ENCODE measurements at places on chromosomes 16 and 17.

DNA sequence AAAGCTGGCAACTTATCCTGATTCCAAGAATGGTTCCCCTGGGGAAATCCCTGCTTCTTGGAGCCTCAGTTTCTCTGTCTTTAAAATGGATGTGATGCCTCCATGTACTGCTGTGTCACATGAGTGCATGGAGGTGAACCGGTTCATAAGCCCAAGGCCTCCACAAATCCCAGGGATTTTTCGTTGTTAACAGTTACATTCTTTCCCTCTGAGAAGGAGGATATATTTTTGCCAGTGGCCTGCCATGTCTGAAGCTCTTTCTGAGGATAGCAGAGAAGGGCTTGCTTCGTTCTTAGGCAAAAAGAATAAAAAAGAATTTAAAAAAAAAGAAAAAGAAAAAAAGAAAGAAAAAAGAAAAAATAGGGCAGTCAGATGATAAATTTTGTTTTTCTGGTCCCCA lies 52.2 kb upstream of the CIBAR2 start:
- DNase-seq = no peak

DNA sequence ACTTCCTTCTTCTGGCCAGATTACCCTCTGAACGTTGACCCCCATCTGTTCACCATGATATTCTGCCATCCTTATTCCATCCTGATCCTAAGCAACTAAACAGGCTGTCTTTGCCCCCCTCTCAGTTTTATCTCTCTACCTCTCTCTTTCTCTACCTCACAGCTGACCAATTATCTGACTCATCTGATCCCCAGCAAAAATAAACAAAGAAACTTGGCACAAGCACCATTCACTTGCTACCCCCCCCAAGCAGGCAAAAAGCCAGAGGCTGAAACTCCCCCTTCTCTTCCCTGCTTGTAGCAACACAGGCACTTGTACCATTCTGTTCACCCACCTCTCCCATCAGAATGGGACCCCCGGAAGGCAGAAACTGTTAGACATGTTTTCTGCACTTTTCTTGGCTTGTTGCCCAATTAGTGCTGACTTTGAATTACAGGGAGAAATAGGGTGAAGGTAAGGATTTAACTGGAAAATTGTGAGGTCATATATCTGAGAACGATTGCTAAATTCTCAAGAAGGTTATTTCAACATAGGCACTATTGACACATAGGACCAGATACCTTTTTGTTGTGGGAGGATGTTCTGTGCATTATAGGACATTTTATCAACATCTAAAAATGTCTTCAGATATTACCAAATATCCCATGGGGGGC lies 163.2 kb downstream of the TOX3 start:
- no peak for DNase-seq

DNA sequence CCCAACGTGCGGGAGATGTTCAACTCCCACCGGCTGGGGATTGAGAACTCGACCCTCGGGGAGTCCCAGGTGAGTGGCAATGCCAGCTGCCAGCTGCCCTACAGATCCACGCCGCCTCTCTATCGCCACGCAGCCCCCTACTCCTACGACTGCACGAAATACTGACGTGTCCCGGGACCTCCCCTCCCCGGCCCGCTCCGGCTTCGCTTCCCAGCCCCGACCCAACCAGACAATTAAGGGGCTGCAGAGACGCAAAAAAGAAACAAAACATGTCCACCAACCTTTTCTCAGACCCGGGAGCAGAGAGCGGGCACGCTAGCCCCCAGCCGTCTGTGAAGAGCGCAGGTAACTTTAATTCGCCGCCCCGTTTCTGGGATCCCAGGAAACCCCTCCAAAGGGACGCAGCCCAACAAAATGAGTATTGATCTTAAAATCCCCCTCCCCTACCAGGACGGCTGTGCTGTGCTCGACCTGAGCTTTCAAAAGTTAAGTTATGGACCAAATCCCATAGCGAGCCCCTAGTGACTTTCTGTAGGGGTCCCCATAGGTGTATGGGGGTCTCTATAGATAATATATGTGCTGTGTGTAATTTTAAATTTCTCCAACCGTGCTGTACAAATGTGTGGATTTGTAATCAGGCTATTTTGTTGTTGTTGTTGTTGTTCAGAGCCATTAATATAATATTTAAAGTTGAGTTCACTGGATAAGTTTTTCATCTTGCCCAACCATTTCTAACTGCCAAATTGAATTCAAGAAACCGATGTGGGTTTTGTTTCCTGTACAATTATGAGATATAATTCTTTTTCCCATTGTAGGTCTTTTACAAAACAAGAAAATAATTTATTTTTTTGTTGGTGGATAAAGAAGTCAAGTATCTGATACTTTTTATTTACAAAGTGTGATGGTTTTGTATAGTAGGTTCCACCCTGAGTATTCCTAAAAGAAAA lies 2.3 kb downstream of the FOXC2 start:
- DNase-seq = no peak

DNA sequence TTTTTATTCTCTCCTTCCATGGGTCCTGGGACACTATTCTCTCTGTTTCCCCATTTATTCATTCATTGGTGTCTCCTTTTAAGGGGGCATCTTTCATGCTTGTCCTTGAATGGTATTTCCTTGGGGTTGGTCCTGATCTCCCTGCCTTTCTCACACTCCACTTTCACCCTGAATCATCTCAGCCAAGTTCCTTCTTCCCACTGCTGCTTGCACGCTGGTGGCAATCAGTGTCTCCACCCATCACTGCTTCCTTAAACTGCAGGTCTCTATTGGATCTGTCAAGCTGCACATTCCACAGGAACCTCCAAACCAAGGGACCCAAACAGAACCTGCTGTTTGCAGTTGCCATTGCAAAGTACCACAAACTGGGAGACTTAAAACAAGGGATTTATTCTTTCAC lies 89.3 kb upstream of the SDK2 start:
- no peak for DNase-seq

- no peak for DNase-seq
Observed at GRCh38 chr17:37527249-37527851, 37.7 kb downstream of the DUSP14 start.

GRCh38 chr17:11272191-11272590 lies 31.2 kb downstream of the SHISA6 start:
- no peak for DNase-seq

GRCh38 chr17:35514564-35514963 lies 22.9 kb downstream of the SLFN12L start:
- no peak for DNase-seq

DNA sequence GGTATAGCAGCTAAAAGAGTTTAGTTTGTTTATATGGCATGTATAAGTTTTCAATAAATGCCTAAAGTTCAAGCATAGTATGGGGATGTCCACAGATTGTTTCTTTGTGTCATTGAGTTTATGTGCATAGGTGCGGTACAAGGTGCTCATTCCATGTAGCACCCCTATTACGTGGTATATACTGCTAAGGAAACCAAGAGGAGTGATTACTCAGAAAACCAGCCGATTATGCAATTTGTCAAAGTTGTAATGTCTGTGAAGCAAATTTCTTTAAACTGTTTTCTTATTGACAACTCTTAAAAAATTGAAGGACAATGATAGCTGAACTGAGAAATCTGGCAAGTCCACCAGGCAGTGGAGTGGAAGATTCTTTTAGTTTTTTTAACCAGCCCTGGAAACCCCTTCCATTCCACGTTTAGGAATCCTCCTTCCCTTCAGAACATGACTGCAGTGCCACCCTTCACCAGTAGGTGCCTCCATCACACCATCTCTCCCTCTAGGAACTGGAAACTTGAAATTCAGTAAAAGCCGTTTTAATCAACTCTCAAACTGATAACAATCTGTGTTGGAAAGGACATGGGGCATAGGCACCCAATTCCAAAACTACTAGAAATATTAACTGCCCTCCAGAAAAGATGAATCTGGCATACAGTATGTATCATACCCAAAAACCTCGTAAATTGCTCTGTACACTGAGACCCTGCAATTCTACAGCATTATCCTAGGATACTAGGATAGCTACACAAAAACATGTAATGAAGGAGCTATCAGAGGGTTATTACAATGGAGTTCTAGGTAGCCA lies 43.5 kb downstream of the REXO5 start:
- peak; percentile 8 for DNase-seq

- DNase-seq = no peak
Observed at GRCh38 chr16:25148568-25149215, 37.1 kb downstream of the LCMT1 start.

DNA sequence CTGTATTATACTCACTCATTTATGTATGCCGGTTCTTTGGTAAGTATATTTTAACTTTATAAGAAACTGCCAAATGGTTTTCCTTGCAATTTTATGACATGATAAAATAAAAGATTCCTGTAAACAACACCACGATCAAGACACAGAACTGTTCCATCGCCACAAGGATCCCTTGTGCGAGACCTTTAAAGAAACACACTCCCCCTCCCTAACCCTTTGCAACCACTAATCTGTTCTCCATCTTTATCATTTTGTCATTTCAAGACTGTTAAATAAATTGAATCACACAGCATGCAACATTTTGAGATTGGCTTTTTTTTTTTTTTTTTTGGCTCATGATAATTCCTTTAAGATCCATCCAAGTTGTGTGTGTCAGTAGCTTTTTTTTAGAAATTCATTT lies 6.0 kb downstream of the ADGRG5 start:
- no peak for DNase-seq

DNA sequence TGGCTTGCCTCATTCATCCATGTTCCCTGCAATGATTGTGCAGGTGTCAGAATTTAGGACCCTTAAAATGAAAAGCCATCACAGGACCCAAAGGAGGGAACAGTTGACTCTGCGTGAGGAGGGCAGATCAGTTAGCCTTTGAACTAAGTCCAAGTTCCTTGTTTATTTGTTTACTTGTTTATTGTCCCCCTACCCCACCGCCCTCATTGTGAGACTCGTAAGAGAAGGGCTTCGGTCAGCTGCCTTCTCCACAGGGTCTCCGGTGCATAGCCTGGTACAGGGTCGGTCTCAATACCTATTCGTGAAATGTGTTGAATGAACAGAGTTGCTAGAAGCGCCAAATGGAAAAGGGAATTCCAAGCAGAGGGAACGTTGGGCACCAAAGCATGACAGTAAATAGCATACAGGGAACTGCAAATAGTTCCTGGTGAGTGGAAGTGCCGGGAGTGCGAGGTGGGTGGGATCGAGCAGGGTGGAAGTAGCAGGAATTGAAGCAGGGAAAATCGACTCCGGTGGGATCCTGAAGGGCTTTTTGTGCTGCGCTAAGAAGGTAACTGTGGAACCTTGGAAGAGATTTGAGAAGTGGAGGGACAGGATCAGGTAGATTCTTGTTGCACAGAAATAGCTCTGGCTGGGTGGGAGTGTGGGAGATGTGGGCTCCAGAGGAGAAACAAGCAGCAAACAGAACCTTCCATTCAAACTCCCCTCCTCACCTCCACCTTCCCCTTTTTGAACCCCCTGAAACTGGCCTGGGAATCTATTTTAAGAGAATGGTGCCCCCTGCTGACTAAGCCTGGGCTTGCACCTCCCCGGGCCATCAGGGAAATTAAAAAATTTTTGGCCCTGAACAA lies 12.7 kb downstream of the SLC35B1 start:
- peak; percentile 56 for DNase-seq

DNA sequence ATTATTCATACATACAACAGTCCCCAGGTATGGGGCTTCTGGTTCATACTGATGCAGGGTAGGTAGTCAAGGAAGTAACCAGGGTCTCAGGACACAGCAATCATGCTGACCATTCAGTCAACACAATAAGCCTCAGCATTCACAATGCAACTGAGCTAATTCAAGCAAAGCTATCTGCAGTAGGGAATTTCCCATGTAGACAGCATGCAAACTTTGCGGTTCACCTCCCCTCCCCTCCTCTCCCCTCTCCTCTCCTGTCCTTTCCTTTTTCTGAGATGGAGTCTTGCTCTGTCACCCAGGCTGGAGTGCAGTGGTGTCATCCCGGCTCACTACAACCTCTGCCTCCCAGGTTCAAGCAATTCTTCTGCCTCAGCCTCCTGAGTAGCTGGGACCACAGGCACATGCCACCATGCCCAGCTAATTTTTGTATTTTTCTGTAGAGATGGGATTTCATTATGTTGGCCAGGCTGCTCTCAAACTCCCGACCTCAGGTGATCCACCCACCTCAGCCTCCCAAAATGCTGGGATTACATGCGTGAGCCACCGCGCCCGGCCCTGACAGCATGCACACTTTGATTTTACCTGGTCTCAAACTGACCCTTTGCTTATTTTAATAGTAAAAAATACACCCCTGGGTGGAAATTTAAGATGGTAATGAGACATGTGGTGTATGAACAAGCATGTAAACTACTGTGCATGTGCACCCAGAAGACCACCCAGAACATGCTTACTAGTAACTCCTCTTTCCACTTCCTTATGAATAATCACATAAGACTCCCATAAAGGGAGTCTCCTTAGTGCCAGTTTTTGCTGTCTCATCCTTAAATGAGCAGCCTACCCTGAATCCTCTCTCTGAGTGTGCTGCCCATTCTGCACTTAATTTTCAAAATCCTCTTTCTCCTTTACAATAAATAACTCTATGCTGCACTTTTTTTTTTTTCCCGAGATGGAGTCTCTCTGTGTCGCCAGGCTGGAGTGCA lies 9.3 kb upstream of the RNF135 start:
- no peak for DNase-seq

- no peak for DNase-seq
Observed at GRCh38 chr17:76153640-76154039, 12.6 kb upstream of the FOXJ1 start.

Measured in activated naive CD4-positive, alpha-beta T cell (primary cell).